GDM1 (cell line): ENCODE measurements at places on chromosomes 1 and 21.

- no peak for DNase-seq
Measured at GRCh38 chr1:11735531-11735853, 444 bp upstream of the AGTRAP start.

- DNase-seq: no peak
Measured at GRCh38 chr1:85042413-85042812, 5.9 kb downstream of the MCOLN3 start.

DNA sequence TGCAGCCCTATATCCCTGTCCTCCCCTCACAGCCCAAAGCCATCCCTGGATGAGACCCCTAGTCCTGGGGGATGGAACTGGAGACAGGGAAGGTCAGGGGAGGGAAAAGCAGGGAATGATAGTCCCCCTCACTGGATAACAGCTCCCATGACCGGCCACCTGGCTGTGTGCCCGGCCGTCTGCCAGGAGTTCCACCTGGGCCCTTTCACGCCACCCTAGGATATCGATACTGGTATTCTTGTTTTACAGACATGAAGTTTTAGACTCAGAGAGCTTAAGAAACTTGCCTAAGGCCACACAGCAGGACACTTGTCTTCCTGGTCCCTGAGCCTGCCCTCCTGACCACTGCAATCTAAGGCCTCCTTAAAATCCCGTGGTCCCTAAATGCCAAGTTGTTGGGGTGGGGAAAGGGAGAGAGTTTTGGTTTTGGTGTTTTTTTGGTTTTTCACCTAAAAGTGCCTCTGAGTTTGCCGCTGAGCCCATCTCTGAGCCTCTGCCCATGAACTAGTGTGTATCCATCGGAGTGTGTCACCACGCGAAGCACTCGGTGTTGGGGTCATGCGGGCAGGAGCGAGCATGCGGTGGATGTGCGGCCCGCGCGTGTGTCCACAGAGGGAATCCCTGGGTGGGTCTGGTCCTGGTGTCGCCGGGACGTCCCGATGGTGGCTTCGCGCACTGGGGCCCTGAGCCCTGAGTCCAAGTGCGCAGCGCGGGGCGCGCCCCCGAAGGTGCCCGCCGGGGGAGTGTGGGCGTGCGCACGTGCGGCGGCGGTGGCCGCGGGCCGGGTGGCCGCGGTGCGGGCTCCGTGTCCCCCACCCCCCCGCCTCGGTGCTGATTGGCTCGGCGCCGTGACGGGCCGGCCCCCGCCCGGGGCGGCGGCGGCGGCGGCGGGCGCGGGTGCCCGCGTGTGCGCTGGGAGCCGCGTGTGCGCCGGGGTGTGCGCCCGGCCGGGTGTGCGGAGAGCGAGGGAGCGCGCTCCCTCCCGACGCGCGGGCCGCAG, at the start of gene EPHA8:
EPHA8 (plus strand) TSS at position 906 of the 1,000 bp plus-strand sequence. CDS start 147 bp downstream, outside the sequence.
- DNase-seq: no peak

GRCh38 chr1:162046921-162047320, 22.6 kb upstream of the NOS1AP start:
- no peak for DNase-seq

DNA sequence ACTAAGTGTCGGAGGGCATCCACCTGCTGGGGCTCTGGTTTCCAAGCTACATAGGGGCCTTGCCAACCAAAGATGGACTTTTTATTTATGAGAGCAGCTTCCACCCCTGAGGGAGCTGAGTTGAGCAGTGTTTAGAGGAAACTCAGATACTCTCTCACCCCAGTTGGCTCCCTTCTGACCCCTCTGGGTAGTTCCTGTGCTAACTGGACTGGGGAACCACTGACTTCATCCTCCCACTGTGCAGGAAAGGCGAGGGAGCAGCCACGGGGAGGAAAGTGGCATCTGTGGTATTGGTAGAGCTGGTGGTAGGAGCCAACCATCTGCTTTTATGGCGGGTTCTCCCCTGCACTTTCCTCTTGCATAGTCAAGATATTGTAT, 70.4 kb downstream of the MPZL1 start:
- DNase-seq: no peak

- DNase-seq: no peak
Measured at GRCh38 chr1:65994223-65994622, 201.5 kb downstream of the PDE4B start.

GRCh38 chr1:47725000-47725473, 272.1 kb downstream of the TRABD2B start:
- DNase-seq: no peak

GRCh38 chr1:224069138-224069537, 44.8 kb upstream of the FBXO28 start:
- DNase-seq: no peak

GRCh38 chr1:108121358-108122143, 78.6 kb downstream of the SLC25A24 start:
- no peak for DNase-seq

DNA sequence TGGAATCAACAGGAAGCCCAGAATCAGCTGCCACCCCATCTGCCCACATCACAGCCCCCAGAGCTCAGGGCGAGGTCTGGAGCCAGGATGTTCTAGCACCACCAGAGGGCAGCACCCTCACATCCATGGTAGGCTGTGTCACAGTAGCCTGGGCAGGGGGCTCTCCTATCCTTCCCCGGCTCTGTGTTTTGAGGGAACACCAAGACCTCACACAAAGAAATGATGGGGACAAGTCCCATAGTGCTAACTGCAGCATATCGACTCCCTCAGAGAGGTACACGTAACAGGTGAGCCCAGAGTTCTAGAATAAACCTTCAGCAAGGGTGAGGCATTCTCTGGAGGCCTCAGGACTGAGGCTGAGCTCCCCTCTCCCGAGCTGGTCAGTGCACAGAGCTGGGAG, 2.3 kb upstream of the KCNC4 start:
- peak; percentile 37 for DNase-seq

DNA sequence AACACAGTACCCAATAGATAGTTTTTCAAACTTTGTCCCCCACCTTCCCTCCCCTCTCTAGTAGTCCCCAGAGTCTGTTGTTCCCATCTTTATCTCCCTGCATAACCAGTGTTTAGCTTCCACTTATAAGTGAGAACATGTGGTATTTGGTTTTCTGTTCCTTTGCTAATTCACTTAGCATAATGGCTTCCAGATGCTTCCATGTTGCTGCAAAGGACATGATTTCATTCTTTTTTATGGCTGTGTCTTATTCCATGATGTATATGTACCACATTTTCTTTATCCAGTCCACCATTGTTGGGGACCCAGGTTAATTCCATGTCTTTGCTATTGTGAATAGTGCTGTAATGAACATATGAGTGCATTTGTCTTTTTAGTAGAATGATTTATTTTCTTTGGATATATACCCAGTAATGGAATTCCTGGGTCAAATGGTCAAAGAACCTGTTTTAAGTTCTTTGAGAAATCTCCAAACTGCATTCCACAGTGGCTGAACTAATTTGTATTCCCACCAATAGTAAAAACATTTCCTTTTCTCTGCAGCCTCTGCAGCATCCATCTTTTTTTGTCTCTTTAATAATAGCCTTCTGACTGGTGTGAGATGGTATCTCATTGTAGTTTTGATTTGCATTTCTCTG, 126.0 kb downstream of the AK5 start:
- no peak for DNase-seq

- no peak for DNase-seq
Measured at GRCh38 chr1:244361764-244362473, 89.8 kb downstream of the ADSS2 start.

DNA sequence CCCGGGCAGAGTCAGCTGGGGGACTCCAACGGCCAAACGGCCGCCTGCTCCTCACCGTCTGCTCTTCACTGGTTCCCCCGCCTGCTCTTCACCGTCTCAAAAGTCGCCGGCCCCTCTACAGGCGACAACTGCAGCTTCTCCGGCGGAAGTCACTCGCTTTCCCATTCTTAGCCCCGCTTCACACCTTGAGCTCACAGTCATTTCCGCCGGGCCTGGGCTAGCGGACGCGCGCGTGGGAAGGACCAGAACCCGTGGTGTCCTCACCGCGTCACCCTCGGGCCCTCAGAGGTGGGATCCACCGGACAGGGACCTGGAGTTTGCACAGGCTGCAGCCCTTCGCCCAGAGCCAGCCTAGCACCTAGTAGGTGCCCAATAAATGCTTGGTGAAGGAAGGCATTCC, 27.9 kb upstream of the HJV start:
- no peak for DNase-seq

GRCh38 chr1:65014321-65014720, 48.0 kb upstream of the JAK1 start:
- DNase-seq: no peak

GRCh38 chr1:197066719-197067456, at the start of gene F13B:
Gene F13B, minus strand, starts transcription at chr1:197067260. Its CDS starts 37 bp downstream, at chr1:197067223.
- DNase-seq: no peak

GRCh38 chr1:87867626-87868025, 538.9 kb downstream of the LMO4 start:
- DNase-seq: no peak

DNA sequence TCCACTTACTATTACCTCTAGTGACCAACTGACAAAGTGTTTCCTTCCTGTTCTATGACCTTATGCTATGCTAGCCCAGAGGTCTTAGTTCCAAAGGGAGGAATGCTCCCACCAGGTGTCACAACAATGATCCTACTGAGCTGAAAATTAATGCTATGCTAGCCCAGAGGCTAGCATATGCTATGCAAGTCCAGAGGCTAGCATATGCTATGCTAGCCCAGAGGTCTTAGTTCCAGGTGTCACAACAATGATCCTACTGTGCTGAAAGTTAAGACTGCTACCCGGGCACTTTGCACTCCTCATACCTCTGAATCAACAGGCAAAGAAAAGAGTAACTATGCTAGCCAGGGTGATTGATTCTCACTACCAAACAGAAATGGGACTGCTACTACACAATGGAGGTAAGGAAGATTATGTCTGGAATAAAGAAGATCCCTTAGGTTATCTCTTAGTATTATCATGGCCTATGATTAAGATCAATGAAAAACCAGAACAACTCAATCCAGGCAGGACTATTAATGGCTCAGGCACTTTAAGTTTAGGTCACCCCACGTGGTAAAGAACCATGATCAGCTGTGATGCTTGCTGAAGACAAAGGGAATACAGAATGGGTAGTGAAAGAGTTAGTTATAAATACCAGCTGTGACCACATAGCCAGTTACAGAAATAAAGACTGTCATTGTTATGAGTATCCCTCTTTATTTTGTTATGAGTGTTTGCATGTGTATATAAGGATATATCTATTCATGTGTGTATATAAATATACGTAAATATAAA, 114.1 kb downstream of the CSMD2 start:
- no peak for DNase-seq

DNA sequence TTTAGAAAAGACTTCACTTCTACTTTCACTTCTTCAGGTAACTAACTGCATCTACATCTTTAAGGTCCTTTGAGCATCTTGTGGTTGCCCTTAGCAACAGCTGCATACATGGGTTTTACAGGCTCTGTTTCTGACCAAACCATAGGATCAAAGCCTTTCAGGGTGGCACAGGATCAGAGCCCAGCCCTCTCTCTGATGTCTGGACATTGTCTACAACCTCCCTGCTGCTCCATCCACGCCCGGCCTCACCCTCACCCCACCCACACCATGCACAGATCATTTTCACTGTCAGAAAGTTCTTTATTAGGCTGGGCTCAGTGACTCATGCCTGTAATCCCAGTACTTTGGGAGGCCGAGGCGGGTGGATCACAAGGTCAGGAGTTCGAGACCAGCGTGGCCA, 5.2 kb downstream of the NCF2 start:
- DNase-seq: no peak

GRCh38 chr1:201883786-201884185, 4.9 kb upstream of the SHISA4 start:
- peak; percentile 65 for DNase-seq

- no peak for DNase-seq
Measured at GRCh38 chr1:230455291-230455690, 29.2 kb upstream of the PGBD5 start.

DNA sequence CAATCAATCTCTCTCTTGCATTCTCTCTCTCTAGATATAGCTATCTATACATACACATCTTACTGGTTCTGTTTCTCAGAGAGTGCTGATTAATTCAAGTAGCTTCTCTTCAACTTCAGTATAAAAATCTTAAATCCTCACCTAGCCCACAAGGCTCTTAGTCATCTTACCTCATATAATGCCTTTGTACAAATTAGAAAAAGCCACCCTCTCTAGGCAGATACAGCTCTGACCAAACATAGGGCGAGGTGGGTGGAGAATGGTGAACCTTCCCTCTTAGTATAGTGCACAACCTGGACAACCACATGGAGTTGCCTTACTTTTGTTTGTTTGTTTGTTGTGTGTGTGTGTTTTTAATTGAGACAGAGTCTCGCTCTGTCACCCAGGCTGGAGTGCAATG, 5.1 kb upstream of the INAVA start:
- DNase-seq: no peak

- DNase-seq: no peak
Measured at GRCh38 chr1:43913666-43914360, 19.8 kb upstream of the ARTN start.
